ENCODE measurements at places on chromosomes 2 and 18.

- no peak for DNase-seq
These were observed 55.2 kb upstream of the COBLL1 start for GRCh38 chr2:164896634-164897355.

DNA sequence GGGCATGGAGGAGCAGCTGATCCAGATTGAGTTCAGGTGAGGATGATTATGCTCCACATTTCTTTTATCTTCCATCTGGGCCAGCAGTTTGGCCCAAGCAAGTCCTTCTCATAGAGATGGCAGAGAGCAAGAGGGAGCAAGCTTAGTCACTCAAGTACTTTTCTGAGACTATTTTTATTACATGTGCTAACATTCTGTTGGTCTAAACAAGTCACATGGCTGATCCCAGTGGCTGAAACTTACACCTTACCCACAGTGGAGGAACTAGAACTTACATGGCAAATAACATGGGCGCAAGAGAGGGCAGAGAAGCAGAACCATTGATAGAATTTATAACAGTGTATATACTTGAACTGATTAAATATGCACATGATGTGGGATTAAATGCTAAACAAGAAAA is 105.7 kb downstream of the KYNU start:
- no peak for DNase-seq

DNA sequence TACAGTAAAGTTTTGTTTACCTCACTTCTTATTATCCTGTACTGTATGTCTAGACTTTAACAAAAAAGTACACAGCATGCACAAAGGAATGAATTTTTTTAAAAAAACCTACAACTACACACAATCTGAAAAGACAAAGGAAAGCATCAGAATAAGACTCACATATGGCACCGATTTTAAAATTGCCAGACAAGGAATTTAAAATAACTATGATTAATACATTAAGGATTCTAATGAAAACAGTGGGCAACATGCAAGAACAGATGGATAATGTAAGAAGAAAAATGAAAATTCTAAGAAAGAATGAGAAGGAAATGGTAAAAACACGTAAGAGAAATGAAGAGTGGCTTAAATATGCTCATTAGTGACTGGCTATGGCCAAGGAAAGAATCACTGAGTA is 638.2 kb downstream of the FBXO15 start:
- DNase-seq = no peak

- no peak for DNase-seq
These were observed 993.6 kb upstream of the NXPH2 start for GRCh38 chr2:139773720-139774277.

- no peak for DNase-seq
These were observed 55.1 kb upstream of the NETO1 start for GRCh38 chr18:72922895-72923294.

GRCh38 chr2:6231166-6231565 is 539.0 kb downstream of the SOX11 start:
- no peak for DNase-seq

DNA sequence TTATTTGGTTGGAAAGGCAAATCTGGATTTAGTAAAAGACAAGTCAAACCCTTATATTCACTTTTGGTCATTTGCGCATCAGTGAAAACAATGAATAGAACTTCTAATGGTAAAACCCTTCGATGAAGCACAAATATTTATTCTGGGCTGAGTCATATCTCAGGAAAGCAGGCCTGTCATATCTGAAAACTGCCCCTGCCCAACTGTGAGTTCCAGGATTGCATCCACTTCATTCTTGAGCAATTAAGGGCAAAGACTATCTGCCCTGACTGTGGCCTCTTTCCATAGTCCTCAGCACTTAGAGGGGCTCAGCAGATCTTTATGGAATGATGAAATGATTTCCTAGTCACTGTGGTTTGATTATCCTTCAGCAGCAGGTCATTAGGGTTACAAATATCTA is 795.2 kb upstream of the ID2 start:
- no peak for DNase-seq

DNA sequence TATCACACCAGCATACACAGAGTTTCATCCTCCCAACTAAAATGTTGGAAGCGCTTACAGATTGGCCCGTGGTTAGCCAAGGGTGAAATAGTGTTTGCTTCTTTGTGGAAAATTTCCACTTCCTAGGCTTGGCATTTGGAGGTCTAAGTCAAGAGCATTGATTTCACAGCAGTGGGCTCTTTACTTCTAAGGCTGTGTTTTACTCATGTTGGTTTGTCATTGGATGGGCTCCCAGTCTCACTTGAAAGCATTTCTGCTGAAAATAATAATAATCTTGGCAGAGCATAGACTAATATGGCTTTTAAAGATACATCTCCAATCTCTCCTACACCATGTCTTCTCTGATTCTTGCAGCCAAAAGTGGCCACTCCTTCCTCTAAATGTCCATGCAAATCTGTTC is 82.9 kb downstream of the DYNAP start:
- DNase-seq = no peak

- DNase-seq = no peak
These were observed 81.6 kb upstream of the TMEM17 start for GRCh38 chr2:62587592-62587991.

DNA sequence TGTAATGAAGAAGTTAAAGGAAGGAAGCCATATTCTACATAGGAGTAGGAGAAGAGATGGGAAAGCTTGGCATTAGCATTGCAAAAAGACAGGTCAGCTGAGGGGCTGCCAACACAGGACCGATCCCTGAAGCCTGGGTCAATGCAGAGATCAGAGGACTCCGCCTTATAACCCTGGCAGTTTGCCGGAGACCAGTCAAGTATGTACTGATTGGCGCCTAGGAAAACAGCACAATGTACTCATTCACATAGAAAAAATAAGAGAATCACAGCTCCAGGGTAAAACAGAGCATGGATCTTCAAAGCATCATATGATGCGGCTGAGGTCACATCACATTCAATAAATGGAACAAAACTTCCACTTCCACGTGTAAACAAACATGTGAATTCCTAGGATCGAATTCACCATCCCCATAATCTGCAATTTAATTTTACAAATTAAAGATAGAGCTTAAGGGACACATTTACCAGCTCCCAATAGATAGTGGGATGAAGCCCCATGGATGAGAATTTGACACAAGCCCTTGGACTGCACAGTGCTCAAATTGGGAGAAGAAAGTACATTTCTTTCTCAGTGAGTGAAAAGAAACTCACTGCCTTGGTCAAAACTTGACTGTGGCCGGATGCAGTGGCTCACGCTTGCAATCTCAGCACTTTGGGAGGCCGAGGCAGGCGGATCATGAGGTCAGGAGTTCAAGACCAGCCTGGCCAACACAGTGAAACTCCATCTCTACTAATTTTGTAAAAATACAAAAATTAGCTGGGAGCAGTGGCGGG is 135.0 kb upstream of the KLHL14 start:
- no peak for DNase-seq

DNA sequence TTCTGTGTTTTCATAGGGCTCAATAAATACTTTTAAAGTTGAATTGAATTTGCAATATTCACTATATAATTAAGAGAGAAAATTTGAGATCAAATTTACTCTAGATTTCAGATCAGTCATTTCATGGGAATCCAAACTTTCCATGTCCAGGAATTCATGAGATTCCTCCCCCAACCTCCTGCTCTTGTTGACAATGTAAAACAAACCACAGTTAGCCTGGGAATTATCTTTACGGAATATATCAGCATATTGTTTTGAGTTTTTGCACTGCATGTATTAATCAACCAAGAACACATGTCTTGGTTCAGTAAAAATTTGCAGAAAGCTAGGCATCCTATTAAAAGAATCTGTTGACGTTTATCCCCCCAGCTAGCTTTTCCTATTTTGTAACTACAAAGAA is 42.3 kb downstream of the CYP1B1 start:
- DNase-seq = no peak

DNA sequence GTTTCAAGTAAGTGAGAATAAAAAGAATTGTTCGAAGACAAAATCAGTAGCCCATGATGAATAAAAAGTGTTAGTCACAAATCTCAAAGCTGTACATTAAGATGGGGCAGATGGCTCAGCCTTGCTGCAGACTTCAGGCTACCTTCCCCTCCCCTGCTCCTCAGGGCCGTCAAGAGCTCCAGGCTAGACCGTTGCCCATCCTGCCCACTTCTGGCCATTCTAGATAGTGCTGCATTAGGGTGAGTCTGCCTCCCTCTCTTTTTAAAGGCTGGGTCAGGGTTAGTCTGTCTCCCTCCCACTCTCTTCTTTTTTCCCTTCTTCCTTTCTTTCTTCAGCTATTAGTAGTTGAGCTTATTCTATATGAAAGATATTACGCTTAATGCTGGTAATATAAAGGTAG is 86.0 kb downstream of the MAPRE2 start:
- no peak for DNase-seq

GRCh38 chr2:122858075-122858702 is 1102.7 kb downstream of the TSN start:
- no peak for DNase-seq

DNA sequence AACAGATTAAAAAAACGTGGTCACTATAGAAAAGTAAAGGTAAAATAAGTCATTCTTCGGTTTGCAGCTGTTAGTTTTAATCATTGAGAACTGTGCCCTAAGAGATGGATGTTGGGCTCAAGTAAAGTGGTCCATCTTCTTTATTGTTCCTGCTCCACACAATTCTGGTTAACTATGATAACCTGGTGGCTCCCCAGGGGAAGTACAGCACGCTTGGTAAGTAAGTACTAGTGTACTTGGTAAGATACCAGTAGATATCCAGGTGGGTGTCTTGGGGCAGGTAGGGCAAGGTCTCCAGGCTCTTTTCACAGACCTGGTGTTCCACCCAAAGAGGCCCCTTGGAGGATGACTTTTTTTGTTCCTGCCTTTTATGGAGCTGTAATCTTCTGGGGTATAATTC is 31.6 kb upstream of the DLX2 start:
- DNase-seq = no peak

DNA sequence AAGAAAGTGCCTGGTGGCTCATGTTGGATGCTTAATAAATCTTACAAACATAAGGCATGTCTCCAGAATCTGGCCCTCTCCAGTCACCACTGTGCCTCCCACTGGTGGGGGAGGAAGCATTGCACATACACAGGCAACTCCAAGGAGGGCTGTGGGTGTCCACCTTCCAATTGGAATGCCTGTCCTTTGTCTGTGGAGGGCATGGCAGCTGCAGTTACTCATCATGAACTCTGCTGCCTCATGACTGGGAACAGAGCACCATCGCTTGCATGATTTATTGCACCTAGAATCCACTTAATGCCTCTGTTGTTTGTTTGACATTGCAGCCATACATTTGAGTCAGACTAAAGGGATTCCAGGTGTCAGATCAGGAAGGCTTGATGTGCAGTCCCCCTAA is 278.9 kb downstream of the PRKCE start:
- DNase-seq = no peak

GRCh38 chr18:76515576-76515975 is 20.5 kb upstream of the ZNF516 start:
- no peak for DNase-seq

- no peak for DNase-seq
These were observed 104.4 kb downstream of the RGPD3 start for GRCh38 chr2:106363791-106364190.

GRCh38 chr2:182038576-182038975 is 52.9 kb downstream of the PPP1R1C start:
- no peak for DNase-seq

- DNase-seq = no peak
These were observed 165.5 kb downstream of the DDX1 start for GRCh38 chr2:15756882-15757819.

DNA sequence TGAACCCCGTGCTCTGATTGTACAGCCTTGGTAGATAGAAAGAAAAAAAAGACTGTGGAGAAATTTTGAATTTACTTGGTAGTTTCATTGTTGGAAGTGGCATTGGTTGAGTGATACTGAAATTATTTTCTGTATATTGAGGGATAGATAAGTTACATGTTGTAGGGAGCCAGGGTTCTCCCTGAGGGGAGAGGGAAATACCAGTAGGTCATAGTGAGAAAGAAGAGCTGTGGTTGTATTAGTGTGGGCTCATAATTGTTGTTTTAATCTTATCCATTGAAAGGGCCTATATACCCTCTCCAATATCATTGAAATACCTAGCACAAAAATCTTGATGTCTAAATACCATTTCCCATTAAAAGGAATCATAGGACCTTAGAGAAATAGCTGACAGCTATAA is 16.9 kb upstream of the RAB31 start:
- no peak for DNase-seq

- no peak for DNase-seq
These were observed 28.9 kb downstream of the PPP1CB start for GRCh38 chr2:28780496-28780895.

DNA sequence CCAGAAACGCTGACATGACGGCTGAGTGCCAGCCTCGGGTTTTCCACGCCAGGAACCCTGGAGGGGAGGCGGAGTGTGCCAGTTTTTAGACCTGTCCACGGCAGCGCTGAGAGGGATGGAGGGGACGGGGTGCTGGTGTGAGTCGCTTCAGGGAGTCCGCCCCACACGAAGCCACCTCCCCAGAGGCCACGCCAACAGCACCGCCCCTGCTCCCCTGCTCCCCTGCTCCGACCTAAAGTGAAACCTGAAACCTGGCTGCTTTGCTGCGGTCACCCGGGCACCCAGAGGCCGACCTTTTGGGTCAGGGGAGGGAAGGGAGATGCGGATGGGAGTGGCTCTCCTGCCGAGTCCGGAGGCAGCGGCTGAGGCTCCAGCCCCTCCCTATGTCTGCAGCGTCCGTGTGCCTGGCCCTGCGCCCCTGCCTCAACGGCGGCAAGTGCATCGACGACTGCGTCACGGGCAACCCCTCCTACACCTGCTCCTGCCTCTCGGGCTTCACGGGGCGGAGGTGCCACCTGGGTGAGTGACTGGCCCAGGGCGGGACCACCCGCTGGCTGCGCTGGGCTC is 38.1 kb downstream of the SNED1 start:
- peak; percentile 31 for DNase-seq

Measured in activated CD4-positive, CD25-positive, alpha-beta regulatory T cell (primary cell).